Sigmoid colon (tissue), 7 donors: ENCODE measurements at places on chromosomes 5 and 9.

DNA sequence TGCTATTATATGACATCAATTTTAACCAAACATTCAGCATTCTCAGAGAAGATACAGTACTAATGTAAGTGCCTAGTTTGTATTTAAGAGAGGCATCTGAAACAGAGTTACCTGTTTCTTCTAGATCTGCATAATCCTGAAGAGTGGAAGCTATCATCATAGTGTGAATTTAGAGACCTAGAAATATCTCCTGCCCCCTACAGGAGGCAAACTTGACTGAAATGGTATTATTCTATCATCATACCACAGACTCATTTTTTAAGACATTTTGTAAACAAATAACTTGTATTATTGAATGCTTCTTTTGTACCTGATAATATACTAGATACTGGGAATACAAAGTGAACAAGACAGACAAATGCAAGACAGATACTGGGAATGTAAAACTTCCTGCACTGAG lies 216.8 kb upstream of the RPS23 start:
- no peak for DNase-seq

DNA sequence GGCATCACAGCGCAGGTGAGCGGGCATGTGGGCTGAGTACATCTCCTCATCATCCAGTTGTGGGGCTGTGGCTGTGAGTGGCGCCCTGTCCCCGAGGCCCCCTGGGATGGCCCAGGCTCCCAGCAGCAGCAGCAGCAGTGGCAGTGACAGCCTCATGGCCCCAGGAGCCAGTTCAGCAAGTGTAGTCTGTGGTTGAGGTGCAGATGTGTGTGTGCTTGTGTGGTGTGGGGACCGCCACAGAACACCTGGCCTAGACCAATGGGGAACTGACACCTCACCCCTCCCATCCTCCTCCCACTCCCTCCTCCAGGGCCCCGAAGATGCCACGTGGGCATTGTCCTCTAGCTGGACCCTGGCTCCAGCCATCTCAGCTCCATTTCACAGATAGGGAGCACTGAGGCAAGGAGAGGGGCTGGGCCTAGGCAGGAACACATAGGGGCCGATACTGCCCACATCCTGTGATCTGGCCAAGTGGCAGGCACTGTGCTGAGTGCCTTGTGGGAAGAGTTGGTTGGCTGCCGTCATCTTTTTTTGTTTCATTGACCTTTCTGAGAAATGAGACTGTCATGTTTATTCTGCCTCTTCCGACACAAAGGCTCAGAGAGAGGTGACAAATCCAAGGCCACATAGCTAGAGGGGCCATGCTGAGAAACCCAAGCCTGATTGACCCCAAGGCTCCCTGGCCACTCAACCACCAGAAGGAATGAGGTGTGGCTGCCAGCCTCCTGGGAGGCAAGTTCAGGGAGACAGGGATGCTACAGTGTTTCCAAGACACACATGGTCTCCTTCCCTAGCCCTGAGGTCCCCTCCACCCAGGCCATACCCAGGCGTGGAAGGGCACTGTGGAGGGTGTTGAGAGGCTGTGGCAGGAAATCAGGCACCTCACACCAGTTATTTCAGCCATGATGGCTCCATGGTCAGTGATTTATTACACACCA lies at the start of gene MZB1:
MZB1 (minus strand) TSS at position 213 of the 938 bp plus-strand sequence; CDS start at position 156, 57 bp downstream.
- DNase-seq = no peak

DNA sequence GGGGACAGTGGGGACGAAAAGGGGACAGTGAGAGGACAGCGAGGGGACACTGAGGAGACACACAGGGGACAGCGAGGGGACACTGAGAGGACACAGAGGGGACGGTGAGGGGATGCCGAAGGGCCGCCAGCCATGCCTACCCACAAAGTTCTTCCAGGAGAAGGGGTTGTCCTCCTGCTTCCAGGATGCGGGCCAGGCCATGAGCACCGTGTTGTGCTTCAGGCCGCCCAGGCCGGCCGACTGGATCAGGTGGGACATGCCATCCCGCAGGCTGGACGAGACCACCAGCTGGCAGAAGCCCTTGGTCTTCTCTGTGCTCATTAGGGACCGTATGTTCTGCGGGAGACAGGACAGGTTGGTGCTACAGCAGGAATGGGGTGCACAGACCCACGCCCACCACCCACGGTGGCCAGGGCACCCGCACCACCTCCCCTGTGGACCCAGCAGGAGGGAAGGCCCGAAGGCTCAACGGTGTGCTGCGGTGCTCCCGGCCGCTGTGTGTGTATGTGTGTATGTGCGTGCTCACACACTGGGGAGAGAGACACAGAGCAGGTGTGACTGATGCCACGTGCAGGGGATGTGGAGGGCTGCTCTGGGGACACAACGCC lies 46.6 kb downstream of the SLC12A7 start:
- no peak for DNase-seq

DNA sequence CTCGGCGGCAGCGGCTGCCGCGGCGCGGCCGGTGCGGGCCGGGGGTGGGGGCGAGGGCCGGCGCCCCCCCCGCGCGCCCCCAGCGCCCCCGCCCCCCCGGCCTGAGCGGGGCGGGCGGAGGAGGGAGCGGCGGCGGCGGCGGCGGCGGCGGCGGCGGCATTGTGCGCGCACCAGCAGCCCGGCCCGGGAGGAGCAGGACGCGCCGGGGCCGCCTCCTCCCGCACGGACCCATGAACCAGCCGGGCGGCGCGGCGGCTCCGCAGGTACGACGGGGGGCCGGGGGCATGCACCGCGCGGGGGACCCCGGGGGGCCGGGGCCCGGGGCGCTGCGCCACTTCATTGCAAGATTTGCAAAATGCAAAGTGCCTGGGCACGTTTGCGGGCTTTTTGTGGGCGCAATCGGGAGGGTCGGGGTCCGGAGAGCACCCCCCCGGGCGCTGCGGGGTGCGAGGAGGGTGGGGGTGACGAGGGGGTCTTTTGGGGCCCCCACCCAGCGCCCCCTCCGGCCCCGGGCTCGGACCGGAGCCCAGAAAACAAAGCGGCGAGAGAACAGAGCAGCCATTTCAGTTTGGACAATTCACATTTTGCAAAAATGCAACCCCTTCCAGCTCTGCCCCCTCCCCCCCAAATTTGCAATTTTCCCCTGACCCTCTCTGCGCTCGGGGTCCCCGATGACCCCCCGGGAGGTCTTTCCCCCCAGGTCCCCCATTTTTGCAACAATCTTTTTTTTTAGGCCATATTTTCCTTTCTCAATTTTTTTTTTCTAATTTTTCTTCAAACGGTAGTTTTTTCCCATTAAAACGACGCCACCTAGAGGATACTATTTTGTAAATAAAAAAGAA lies at the start of gene ZNF618:
ZNF618 (plus strand) TSS at position 159 of the 842 bp plus-strand sequence; CDS start at position 231, 72 bp downstream.
- DNase-seq = no peak

DNA sequence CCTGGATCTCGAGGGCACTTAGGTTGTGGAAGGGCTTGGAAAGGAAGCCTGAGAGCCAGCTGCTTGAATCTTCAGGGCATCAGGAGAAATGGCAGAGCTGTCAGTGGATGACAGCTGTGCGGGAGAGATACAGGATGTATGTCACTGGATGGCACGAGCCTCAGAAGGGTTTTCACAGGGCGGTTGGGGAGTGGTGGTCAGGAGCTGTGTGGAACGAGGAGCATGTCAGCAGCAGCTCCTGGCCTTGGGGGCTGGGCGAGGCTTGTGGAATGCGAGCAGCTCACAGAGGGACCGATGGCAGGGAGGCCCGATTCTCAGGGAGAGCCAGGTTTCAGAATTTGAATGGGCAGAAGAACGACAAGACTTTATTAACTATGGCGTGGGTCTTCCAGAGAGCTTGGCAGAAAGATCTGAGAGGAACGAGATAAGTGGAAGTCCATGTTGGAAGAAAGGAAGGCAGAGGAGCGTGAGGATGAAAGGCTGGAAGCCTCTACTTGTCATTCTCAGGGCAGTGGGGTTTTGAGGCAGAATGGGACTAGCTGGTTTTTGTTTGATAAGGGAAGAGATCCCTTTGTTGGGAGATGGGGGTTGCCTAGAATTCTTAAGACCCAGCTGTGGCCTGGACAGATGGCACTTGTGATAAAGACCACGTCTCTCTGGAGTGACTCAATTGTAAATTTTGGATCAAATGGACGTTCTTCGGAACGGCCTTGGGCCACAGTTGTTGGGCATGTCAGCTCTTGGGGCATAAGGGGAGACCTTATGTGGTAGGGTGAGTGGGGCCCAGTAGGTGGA lies 60.3 kb downstream of the SNX30 start:
- no peak for DNase-seq

DNA sequence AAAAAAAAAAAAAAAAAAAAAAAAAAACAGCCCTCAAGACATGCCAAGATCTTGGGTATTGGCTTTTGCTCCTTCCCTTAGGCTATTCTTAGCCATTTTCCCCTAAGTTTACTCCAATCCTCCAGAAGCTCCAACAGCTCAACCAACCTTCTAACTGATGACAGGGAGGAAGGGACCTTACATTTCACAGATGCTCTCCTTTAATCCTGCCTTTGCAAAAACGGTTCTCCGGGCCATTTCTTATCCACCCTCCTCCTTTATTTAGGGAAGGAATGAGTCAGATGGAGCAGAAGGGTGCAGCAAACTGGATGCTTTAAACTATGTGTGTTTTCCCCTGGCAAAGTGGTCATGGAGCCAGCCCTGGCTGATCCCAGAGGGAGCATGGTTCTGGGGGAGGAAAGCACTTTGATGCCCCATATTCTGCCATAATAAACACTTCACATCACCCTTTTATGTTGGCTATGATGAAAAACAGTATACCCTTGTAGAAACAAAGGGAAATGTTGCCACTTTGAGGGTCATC lies 369.4 kb upstream of the DMAC1 start:
- DNase-seq = no peak

DNA sequence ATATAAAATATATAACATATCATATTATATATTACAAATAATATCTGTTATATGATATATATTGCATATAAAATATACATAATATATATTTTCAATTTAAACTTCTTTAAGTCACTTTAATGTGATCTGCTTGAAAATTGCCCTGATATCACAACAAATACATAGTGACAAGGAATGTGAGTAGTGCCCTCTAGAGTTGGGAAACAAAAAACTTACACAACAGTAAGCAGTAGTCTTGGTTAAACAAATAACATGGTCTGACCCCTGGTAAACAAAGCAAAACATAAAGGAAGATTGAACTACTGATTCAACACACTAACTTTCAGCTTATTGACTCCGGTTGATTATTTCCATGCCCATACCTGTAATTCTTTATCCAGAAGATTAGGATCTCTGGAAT lies 188.3 kb upstream of the NMUR2 start:
- no peak for DNase-seq

DNA sequence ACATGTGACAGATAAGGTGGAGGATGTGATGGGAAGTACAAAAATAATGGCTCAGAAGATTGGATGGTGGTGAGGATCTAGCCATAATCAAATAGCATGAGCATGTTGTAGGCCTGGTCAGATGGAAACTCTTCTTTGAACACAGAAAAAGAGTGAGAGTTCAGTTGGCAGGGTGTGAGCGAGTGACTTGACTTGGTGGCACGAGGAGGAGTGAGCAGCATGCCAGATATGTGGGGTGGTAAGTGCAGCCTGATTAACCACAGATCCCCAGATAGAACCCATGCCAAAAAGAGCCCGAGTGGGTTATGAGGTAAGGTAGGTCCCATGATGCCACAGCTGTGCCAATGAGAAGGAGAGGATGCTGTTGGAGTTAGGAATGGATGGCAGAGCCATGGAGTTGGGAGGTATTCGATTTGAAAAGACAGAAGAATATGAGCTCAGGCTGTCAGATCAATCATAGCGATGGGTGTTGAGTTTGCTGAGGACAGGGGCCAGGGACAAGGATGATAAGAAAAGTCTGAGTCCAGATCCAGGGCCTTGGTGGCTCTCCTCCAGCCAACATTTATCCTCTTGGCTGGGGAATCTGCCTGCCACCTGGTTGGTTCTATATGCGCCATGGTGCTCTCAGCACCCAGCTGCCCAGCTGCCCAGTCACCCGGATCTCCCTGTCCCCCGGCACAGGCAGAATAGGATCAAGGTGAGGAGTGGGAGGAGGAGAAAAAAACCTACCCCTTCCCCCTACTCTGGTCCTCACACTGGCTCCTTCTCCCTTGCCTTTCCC lies 16.5 kb downstream of the GARNL3 start:
- DNase-seq = no peak
